Right ventricle myocardium superior (tissue), 1 donor: ENCODE measurements at places on chromosomes 7 and 10. TPM values are rescaled to one million over a fixed set of nuclear protein-coding genes. Genes with fewer than 3 reads are reported as not detected.

- no peak for DNase-seq
Observed at GRCh38 chr10:119863951-119864565, 8.6 kb downstream of the MCMBP start.

DNA sequence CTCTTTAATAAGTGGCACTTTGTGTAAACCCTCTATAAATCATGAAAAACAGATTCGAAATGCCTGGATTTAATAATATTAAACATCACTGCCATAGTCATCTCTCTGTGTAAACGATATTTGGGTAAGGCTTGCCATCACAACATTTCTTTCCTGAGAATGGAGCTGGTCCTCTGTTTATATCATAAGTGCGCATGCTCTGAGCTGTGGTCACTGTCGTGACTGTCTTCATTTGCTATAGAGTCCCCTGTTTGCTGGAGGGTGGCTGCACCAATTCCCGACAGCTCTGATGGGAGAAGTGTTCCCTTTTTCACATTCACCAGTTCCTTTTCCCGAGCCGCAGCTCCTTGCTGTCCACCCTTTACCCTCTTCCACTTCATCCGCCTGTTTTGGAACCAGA is 50.4 kb upstream of the AGMO start:
- no peak for DNase-seq

DNA sequence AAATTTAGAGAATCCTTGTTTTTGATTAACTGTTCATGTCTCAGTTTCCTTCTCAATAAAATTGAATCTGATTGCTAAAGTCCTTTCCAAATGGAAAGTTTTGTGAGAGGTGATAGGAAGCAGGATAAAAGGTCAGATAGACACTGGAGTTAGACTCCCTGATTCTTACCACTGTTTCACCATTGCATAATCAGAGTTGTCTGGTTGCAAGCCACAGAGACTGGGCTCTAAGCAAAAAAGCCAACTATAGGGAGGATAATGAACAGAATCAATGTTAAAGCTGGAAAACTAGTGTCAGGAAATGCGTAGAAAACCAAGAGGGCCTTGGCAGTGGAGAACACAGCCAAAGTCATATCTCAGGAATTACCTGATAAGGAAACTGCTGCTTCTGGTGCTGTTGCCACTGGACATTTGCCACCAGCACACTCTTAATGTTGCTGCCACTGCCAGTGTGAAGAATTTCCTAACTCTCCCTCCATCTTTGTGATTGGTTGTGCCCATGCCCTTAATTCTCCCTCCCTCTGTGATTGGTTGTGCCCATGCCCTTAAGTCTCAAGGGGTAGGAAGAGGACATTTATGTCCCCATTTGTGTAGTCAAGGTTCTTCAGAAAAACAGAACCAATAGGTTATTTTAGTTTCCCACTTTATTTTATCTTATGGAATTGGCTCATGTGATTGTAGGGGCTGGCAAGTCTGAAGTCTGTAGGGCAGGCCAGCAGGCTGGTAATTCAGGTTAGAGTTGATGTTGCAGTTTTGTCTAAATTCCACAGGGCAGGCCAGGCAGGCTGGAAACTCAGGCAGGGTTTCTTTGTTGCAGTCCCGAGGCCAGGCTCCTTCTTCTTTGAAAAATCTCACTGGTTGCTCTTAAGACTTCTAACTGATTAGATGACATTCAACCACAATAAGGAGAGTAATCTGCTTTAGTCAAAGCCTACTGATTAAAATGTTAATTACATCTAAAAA is 639.0 kb downstream of the REEP3 start:
- DNase-seq, result no peak

DNA sequence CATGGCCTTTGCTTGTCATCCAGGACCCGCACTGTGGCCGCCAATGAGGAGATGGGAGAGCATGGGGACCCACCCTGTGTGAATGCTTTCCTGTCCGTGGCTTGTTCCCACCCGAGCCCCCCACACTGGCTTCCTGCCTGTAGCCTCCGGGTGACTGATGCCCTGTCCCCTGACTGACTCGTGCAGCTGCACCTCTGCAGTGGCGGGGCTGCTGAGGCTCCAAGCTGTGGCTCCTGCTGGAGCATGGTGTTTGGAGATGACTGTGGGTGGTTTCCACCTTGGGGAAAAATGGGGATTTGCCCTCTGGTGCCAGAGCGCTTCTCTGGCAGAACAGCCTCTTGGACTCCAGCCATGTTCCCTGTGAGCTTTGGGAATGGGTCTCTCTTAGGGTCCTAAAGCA is 2.1 kb downstream of the CAMK1D start:
- DNase-seq, result no peak

DNA sequence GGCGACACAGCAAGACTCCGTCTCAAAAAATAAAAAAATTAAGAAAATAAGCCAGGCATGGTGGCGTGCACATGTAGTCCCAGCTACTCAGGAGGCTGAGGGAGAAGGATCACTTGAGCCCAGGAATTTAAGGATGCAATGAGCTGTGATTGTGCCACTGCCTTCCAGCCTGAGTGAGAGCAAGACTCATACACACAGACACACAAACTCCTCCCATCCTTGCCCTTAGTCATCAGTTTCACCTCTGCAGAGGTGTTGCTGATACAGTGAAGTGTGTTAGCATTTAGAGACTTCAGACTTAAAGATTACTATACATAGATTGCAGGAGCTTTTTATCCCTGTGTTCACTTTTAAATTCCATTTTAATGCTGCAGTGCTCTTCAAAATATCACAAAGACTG is 5.5 kb upstream of the H2AZ2 start:
- no peak for DNase-seq

- no peak for DNase-seq
Observed at GRCh38 chr10:126208726-126209302, 179.5 kb downstream of the ADAM12 start.

- DNase-seq, result no peak
Observed at GRCh38 chr10:53422223-53422888, 649.8 kb upstream of the MBL2 start.

- DNase-seq, result no peak
Observed at GRCh38 chr7:152737833-152738232, 21.7 kb upstream of the ACTR3B start.

DNA sequence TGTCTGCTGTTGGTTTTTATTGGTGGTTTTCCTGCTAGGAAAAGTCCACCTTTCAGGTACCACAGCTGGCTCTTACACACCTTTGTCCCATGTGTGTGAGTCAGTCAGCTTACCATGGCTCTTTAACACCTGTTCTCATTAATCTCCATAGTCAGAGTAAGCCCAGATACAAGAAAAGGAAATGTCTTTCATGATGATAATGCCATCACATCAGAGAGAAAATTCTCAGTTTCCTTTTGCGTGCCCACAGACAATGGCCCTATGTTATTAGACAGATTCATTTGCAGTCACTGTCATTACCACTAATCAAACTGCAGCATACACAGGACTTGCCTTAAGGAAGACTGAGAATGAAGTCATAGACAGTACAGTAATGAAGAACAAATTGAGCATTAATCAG is 1583.6 kb upstream of the LRRTM3 start:
- DNase-seq, result no peak

DNA sequence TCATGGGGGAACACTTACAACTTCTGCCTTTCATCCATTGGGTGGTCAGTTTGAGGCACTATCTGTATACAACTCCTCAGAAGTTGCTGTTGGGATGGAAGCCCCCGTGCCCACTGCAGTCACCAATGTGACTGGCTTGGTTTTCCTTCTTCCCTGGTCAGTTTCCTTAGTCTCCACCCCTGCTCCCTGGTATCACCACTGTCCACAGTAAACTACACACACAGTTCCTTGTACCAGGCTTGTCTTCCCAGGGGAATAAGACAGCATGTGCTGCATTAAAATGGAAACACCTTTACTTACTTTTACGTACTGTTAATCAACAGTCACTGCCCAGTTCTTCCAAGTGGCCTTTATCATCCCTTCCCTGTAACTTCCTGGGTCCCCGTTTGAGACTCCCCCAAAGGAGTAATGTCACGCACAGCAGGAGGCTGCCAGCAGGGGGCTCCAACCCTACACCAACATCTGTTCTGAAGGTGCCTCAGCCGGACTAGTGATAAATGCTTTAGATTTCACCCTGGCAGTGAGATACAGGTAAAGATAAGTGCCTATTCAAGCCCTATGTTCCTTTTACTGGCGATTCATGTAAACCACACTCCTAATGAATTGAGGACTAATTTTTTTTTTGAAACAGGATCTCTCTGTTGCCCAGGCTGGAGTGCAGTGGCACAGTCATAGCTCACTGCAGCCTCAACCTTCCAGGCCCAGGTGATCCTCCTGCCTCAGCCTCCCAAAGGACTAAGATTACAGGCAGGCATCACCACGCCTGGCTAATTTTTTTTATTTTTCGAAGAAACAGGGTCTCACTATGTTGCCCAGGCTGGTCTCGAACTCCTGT is 45.3 kb upstream of the PIK3AP1 start:
- peak; percentile 82 for DNase-seq

DNA sequence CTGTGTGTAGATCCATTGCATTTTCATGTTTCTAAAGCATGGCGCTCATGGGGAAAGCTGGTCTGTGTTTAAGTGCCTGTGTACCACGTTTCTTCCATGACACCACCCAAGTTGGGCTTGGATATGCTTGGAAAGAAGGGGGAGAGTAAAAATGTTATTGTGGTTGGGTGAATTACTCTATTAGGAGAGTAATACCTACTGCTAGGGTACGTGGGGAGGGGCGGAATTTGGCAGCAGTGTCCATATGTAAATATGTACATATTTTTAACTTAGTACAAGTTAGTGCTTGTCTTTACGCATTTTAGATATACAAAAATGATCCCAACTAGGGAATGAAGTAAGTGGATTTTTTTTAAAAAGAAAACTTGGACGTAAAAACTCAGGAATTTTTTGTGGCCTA is 42.9 kb upstream of the SAMD8 start:
- DNase-seq, result no peak

CADPS2 gene
- 20.3 TPM for total RNA-seq

ELMO1 gene
- 11.9 TPM for total RNA-seq

ACSM6 gene
- total RNA-seq, result not detected

EGR2 gene
- 0.19 TPM for total RNA-seq
